ELR (cell line): ENCODE measurements at places on chromosomes 13 and 19.

DNA sequence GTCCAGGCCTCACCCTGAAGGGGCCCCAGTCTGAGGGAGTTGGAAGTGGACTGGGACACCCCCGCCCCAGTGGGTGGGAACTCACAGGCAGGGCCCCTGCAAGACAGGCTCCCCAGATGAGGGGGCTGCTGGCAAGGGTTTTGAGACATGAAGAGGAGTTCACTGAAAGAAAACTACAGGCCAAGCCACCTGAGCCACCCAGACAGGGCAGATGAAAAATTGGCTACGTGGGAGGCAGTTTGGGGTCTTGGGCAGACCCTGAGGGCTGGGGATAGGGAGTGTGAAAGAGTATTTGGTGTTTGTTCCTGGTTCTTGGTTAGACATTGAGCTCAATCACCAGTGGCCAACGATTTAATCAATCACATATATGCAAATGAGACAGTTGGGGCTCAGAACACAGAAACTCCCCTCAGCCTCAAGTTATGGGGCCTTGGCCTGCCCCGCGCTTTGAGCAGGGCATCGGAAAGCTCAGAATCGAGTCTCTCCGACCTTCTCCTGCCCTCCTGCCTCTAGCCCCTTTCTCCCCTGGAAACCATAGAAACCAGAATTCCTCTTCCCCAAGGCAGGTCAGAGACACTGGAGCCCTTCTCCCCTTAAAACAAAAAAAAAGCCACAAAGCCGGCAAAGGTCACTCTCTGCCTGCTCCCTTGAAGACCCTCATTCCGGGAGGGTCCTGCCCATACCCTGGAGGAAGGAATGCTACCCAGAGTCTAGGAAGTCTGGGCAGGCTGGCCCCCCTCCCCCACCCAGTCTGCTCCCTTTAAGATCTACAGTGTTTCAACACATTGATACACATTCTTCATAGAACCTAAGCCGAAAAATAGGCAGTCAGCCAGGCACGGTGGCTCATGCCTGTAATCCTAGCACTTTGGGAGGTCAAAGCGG, 1.3 kb upstream of the ISYNA1 start:
- peak; percentile 52 for DNase-seq

- DNase-seq, result no peak
Measured at GRCh38 chr19:20669263-20669662, 7.9 kb upstream of the ZNF626 start.

- DNase-seq, result no peak
Measured at GRCh38 chr13:102609696-102610095, 12.9 kb downstream of the TPP2 start.

GRCh38 chr13:45042539-45042938, 53.2 kb downstream of the GPALPP1 start:
- no peak for DNase-seq

DNA sequence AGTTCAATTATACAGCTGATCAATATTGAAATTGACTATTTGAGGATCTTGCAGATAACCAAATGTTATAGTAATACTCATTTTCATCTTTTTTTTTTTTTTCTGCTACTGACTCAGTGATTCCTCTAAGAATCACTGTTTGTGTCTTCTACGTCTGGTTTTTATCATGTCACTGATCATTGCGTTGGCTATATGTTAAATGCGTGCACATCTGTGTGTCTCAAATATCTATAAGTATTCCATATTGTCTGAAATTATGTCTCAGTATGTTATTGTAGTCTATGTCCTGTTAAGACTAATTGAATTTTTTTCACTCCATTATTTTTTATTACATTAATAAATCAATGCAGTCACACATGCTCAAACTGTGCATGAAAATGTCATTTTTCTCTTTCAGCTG, 200.5 kb downstream of the PCDH20 start:
- DNase-seq, result no peak

DNA sequence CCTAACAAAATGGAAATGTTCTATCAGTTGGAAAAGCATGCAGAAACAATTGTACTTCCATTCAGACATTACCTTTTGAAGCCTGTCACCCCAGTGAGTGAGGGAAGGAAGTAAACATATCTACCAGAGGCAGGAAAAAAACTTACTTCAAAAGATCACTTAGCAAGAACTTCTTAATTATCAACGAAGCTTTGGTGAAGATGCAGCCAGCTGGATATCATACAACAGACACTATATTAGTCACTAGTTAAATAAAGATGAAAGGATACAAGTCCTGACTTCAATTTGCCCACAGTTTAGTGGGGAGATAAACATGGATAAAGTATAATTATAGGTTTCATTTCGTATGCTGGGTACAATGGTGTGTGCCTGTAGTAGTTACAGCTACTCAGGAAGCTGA, 148.8 kb downstream of the TNFRSF19 start:
- no peak for DNase-seq

- DNase-seq, result no peak
Measured at GRCh38 chr19:5132206-5132560, 163.3 kb downstream of the KDM4B start.

GRCh38 chr19:48330012-48330681, 4.8 kb downstream of the EMP3 start:
- no peak for DNase-seq

GRCh38 chr13:27086599-27087265, 84.9 kb downstream of the USP12 start:
- DNase-seq, result no peak

DNA sequence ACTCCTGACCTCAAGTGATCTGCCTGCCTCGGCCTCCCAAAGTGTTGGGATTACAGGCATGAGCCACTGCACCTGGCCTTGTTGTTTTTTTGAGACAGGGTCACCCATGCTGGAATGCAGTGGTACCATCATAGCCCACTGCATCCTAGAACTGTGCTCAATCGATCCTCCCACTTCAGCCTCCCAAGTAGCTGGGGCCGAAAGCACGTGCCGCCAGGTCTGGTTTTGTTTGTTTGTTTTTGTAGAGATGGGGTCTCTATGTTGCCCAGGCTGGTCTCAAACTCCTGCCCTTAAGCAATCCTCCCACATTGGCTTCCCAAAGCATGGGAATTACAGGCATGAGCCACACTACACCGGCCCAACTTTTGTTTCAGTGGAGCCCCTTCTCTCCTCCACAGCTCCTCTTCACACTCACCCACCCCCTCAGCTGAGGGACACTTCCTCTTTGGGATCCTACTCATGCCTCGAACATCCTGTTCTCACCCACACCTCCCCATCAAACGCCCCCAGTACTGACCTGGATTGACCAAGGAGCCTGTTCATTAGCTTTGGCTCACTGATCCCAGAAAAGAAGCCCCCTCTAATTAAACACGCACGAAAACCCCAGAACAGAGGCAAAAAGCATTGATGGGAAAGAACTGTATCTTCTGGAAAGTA, 12.8 kb upstream of the CERS4 start:
- DNase-seq, result no peak

- peak; percentile 24 for DNase-seq
Measured at GRCh38 chr13:104779311-104779993, 1713.2 kb upstream of the SLC10A2 start.

DNA sequence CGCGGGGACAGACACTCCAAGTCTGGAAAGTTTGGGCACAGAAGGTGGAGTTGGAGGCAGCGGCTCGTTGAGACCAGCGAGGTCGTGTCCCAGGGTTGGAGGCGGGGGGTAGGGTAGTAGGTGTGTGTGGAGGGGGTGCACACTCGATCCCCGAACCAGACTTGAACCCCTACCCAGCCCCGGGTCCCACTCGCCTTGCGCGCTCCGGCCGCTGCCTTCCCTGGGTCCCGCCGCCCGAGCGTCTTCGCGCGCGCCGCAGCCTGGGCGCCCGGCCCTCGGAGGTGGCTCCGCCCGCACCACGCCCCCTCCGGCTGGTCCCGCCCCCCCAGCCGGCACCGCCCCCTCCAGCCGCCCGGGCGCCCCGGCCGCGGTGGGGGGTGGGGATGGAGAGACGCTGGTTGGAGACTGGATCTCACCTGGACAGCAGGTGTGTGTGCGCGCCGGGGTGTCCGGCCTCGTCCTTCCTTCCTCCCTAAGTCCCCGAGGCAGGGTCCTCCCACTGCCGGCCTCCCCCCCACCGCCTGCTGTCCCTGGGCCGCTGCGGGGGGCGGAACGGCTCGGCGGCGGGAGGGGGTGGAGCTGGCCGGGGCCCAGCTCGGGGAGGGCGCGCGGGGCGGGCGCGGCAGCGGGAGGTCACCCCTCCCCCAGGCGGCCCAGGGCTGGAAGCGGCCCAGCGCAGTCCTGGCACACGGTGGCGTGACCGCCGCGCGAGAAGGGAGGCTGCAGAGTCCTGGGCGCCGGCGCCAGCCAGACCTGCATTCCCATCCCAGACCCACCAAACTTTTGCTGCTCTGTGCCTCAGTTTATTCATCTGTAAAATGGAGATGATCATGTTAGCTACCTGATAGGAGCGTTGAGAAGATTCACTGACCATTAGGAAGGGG, at the start of gene KANK2:
TSS of gene KANK2 (minus strand) at position 255 of the 884 bp plus-strand sequence. CDS start 3,034 bp downstream, outside the sequence.
- peak; percentile 82 for DNase-seq

GRCh38 chr13:112712451-112713207, 22.8 kb downstream of the ATP11A start:
- DNase-seq, result no peak

GRCh38 chr13:35769812-35770211, 293.3 kb upstream of the MAB21L1 start:
- DNase-seq, result no peak
